ENCODE measurements at places on chromosomes 3 and 15. TPM values are rescaled to one million over a fixed set of nuclear protein-coding genes. Genes with fewer than 3 reads are reported as not detected.

The SQOR gene
- 29.4 TPM for total RNA-seq

The MTHFS gene
- 45.8 TPM for total RNA-seq

The ACKR2 gene
- total RNA-seq = 5.0 TPM

The TMEM108 gene
- 0.95 TPM for total RNA-seq

The ZDHHC23 gene
- total RNA-seq = 7.7 TPM

The KBTBD8 gene
- total RNA-seq = 3.7 TPM

The KCNMB2 gene
- 4.4 TPM for total RNA-seq

The TERC gene
- 3.5 TPM for total RNA-seq

The FBXO40 gene
- 0.03 TPM for total RNA-seq

GRCh38 chr3:53069422-53070068, 23.7 kb upstream of the SFMBT1 start:
- no peak for DNase-seq

- DNase-seq = no peak
Measured at GRCh38 chr15:66226736-66227135, 26.8 kb downstream of the MEGF11 start.

DNA sequence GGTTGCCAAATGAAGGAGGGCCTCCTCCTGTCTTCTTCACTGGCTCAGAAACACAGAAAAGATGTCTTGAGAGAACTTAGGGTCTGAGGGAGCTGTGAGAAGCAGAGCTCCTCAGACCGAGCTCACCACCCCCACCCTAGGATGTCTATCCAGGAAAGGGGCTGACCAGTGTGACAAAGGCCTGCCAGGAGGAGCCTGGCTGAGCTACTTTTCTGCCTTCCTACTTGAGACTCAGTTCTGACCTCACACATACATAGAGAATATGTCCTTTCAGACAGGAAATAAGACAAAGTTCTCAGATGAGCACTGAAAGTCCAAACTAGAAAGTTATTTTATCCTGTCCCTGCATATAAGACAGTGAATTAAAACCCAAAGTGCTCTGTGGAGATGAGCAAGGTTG, 54.5 kb downstream of the KIF9 start:
- DNase-seq = no peak

- no peak for DNase-seq
Measured at GRCh38 chr3:39140341-39140971, 12.9 kb downstream of the CSRNP1 start.

GRCh38 chr3:52506266-52506966, 11.3 kb downstream of the STAB1 start:
- DNase-seq = no peak

DNA sequence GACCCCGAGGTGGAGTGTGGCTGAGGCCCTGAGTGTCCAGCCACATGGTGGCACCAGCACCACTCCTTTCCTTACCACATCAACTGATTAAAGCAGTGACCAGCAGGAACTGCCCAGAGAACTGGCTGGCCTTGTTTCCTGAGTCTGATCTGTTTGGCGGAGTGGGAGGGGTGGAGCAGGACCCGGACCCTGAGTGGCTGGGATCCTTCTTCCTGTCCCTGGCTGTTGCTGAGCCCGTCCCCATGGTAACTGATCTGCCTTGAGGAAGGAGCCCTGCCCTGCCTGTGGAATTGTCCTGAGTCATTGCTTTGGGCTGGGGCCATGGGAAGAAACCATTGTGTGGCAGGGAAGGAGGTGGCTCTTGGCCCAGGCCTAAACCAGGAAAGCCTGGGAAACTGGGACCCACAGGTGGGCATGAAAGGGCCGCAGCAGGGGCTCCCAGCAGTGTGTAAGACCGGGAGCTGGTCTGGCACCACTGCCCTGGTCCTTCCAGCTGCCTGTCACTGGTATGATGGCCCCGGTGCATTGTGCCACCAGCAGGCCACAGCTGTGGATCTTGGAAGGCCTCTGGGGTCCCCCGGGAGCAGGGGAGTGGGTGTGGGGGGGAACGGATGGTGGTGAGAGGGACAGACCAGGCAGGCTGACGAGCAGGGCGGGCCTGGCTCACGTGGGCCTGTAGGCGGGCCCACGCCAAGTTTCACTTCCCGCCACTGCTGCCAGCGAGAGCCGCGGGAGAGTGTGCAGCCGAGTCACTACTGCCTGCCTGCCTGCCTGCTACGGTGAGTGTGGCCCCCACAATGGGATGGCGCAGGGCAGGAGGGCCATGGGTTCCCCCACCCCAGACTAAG, 19.2 kb downstream of the ATRIP start:
- peak; percentile 99 for DNase-seq

GRCh38 chr15:62094388-62094787, 27.6 kb downstream of the C2CD4A start:
- DNase-seq = no peak

DNA sequence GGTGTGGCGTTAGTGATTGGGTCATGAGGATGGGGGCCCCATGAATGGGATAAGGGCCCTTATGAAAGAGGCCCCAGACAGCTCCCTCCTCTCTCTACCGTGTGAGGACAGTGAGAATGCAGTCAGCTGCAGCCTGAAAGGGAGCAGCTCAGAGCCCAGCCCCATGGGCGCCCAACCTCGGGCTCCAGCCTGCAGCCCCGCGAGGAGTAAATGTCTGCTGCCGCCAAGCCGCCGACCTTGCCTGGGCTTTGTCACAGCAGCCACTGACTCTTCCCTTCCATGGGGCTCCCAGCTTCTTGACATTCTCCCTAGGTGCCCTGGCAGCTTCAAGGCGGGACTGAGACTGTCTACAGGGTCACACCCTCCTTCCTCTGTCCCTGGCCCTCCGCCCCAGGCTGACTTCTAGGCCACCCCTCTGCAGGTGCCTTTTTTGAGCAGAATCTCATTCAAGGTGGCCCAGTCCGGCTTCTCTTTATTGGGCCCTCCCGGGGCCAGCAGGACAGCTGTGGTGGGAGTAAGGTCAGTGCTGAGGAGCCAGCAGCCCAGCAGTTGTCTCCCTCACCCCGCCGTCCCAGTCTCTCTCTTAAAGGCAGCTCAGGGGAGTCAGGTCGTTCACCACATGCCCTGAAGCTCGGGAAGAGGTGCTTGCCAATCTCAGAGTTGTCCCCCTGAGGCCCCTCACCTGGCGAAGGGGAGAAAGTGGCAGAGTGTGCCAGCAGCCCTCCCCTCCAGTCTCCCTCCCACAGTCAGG, 18.7 kb upstream of the PRR20G start:
- no peak for DNase-seq

- no peak for DNase-seq
Measured at GRCh38 chr15:60223176-60223575, 174.6 kb downstream of the ANXA2 start.

DNA sequence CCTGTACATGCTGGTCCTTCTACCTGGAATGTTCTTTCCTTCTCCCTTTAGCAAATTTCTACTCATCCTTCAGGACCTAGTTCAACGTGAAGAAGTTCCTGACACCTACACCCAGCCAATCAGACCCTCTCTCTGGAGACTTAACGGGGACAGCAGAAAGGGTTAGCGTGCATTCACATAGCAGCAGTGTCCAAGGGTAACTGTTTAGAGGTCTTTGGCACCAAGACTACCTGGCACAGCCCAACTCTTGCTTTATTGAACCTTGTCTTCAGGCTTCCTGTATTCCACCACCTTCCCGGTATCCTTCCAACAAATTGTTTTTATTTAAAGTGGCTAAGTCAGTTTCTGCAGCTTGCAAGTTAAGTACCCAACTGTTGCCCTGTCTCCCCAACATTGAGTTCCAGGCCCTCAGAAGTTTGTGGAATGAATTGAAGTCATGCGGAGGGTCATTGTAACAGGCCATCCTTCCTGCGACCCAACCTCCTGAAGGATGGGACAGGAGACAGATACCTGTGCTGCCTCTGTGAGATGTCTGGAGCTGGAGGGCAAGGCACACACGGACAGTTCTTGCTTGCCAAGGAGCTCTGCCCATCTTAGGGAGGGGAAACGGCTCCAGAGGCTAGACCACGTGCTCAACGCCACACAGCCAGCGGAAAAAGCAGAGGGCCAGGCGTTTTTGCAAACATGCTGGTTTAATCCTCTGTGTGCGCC, 14.4 kb upstream of the WNT7A start:
- DNase-seq = no peak

DNA sequence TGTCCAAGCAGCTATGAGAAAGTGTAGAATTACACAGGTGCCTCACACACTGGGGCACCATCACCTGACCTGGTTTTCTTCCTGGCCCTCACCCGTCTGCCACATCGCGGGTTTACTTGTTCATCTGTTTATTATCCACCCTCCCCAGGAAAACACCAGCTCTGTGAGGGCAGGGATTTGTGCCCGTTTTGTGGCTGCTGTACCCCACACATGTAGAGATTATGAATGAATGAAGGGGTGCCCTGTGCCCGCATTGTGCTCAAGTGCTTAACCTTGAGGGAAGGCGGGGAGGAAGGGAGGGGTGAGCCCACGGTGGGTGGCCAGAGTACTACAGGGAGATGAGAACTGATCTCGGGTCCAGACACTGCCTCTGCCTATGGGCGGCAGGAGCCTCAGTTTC, 108.4 kb downstream of the WNT7A start:
- no peak for DNase-seq

GRCh38 chr3:157491136-157491535, 12.1 kb downstream of the VEPH1 start:
- no peak for DNase-seq

DNA sequence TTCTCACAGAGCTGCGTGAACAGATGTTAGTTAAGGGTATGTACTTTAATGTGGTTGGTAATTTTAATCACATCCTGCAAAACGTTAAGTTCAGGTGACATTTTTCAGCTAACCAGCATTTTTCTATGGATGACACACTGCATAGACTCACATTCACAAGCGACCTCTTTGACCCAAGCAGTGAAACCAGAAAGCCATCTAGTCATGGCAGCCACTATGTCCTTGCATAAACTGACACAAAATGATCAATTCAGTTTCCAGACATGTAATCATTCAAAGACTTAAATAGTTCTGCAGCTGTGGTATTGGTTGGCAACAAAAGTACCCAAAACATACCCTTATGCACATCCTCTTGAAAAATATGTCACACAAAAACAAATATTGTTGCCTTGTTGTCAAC, 7.4 kb upstream of the CAPN7 start:
- no peak for DNase-seq

GRCh38 chr15:92596623-92597022, 59.0 kb downstream of the FAM174B start:
- DNase-seq = no peak

DNA sequence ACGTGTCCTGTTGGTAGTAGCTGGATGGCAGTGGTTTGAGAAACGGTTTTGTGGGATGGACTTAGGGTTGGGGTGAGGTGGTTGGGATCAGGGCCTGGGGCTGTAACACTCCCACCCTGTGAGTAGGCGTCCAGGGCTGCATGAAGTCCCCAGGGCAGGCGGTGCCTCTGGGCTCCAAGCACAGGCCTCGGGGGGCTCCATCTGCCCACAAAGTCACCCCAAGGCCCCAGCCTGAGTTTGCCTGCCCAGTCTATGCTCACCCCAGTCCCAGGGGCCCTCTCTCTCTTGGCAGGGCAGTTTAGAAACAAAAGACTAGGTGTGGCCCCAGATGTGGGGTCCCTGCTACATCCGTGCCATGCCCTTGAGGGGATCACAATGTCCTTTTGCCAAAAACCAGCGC, 86.9 kb upstream of the PRR23E start:
- no peak for DNase-seq

GRCh38 chr3:133987136-133987535, 42.6 kb downstream of the SLCO2A1 start:
- no peak for DNase-seq

- DNase-seq = no peak
Measured at GRCh38 chr3:17749281-17749680, 6.8 kb upstream of the TBC1D5 start.

GRCh38 chr3:188043891-188044290, 110.1 kb upstream of the LPP start:
- DNase-seq = no peak

- no peak for DNase-seq
Measured at GRCh38 chr3:150887031-150887430, 18.2 kb downstream of the MINDY4B start.

GRCh38 chr3:31013843-31014242, 119.4 kb upstream of the GADL1 start:
- no peak for DNase-seq

DNA sequence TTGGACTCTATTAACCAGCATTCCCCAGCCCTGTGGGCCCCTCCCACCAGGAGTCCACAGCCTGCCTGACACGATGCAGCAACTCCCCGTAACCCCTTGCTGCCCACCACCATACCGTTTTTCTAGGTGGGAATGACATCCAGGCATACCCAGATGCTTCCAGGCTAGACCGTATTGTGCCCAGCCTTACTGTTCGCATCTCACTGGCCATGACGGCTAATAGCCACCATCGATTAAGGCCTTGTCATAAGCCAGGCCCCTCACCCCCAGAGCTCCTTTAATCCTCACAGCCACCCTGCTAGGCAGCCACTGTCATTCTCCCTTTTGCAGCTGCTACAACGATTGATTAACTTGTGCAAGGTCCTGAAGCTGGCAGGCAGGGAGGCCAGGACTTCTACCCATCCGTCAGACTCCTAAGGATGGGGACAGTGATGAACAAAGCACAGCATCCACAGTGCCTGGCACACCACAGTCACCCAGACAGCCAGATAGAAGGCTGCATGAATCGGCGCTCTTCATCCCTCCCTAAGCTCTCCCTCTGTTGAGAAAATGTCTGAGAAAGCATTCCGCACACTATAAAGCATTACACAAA, 60.0 kb upstream of the FLNB start:
- DNase-seq = no peak

- DNase-seq = no peak
Measured at GRCh38 chr3:188877381-188877780, 294.4 kb upstream of the TPRG1 start.

DNA sequence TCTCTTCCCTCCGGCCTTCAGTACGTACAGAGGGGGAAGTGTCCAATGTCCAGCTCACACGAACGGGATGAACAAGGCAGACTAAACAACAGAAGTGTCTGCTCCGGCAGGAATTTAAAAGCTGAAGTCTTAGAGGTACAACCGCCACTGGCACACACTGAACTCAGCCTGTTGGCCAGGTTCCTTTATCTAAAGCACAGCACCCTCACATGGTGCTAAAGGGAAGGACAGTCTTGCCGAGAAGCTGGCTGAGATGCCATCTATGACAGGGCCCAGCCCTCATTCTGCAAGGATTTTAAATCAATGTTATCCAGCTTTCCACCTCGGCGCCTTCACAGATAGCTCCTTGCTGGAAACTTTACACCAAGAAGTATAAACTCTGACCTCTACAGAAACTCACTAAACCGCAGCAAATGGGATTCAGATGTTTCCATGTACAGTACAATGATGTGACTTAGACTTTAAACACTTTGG, 2.8 kb downstream of the ADAMTS17 start:
- DNase-seq = peak; percentile 78

- DNase-seq = no peak
Measured at GRCh38 chr15:62766599-62766998, 275.9 kb upstream of the TPM1 start.

DNA sequence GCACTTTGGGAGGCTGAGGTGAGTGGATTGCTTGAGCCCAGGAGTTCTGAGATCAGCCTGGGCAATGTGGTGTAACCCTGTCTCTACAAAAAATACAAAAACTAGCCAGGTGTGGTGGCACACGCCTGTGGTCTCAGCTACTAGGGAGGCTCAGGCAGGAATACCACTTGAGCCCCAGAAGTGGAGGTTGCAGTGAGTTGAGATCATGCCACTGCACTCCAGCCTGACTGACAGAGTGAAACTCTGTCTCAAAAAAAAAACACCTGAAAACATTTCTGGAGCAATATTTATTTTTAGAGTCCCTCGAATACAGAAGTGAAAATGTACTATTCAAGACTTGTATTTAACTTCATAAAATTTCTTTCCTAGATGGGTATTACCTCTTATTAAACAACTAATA, 4.6 kb downstream of the SPCS1 start:
- DNase-seq = no peak

- DNase-seq = no peak
Measured at GRCh38 chr3:107897471-107898061, 193.3 kb downstream of the CD47 start.

- no peak for DNase-seq
Measured at GRCh38 chr3:32126305-32127015, 20.0 kb downstream of the GPD1L start.
